ENCODE measurements at places on chromosomes 6 and 20.

DNA sequence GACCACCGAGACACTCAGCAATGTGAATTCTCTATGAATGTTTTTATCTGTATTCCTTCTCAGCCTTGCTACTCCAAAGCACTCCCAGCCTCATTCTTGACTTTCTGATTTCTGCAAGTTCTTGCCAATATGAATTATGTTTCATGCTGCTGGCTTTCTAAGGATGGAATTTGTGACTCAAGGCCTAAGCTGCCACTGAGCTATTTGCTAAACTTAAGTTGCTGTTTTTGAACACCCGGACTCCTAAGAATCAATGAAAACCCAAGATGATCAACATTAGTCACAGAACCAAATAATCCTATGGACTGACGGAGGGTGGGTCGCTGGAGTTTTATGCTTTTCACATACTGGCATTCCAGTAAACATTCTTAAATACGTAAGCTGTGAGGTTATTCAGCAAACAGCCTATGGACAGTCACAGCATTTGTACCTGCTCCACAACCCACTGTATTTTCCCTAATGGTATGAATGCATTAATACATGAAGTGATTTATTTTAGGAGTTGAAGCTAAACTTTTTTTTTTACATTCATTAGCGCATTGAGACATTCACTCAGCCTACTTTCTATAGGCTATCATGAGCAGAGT is 8.2 kb upstream of the PXDC1 start:
- no peak for DNase-seq

DNA sequence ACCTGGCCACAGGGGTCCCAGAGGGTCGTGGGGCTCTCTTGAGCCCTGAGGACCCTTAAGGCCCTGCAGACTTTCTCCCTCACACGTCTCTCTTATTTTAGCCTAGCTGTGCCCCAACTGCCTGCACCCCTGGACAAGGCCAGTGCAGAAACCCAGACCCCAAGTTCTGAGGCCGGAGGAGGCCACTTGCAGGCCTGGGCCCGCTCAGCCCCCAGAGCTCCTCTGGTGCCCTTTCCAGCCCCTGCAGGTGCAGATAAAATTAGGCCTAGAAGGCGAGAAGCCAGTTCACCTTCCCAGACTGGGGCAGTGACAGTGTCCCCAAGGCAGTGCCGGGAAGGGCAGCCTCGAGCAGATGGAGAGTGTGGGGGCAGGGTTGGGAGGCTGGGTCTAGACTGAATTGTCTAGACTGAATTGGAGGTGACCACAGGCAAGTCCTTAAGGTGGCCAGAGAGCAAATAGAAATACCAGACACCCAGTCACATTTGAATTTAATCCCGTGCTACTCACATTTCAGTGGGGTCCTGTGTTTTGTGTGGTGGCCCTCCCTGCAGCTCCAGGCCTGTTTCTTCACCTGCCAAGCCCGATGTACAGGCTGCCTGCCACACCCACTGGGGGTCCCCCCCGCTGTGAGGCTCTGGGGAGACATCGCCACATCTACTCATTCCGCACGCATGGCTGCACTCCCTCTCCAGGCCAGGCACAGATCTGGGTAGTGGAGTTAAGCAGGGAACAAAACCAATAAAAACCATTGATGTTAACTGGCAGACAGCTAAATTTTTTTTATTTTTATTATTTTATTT is 8.6 kb upstream of the IP6K3 start:
- no peak for DNase-seq

DNA sequence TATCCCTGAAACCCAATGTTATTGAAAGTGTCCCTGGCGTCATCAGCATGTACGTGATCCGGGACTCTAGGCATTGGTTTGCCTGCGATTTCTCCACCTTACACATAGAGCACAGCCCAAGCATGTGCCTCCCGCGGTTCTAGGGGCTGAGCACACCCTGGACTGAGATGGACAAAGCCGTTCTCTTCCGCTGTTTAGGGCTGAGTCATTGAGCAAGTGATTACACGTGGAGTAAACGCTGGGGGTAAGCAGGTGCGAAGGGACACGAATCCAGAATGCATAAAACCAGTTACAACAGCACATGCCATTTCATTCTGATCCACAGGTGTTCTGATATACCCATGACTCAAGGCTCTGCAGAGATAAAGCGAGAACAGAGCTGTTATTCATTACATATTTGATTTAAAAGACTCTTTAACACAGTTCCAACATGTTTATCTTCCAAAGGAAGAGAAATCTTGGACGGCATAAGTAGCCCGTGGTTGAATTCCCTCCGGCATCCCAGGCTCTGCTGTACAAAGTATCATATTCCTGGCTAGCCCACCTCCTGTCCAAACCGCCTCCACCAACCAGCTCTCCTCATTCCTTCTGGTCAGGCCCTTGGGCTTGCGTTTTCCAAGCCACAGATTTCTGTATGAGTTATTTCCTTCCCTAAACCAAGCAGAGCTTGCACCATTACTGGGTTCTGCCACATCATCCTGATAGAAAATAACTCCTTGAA is 36.1 kb upstream of the THBS2 start:
- DNase-seq: peak; percentile 68

GRCh38 chr20:8530022-8530421 is 398.0 kb downstream of the PLCB1 start:
- DNase-seq: no peak

DNA sequence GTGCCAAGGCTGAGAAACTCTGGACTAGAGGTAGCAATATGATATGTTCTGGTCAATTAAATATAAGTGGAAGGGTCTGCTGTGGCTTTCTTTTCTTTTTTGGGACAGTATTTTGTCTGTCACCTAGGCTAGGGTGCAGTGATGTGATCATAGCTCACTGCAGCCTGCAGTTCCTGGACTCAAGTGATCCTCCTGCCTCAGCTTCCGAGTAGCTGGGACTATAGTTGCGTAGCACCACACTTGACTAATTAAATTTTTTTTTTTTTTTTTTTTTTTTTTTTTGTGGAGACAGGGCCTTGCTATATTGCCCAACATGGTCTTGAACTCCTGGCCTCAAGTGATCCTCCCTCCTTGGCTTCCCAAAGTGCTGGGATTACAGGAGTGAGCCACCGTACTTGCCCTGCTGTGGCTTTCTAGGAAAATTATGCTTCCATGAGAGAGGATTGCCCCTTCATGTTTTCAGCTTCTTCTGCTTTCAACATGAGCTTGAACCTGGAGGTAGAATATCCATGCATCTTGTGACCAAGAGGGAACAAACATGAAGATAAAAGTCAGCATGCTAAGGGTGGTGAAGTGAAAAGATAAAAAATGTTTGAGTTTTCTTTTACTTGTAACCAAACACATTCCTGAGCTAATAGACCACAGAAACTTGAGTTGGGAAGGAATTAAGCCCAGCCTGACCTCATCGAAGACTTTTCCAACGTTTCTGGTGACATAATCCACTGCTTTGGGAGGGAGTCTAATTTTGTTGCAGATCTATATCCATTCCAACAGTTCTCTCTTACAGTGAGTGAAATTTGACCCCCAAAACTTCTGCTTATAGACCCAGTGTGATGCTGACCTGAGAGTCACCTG is 75.1 kb downstream of the CARMIL1 start:
- DNase-seq: no peak

- no peak for DNase-seq
Observed at GRCh38 chr6:137926207-137926731, 59.2 kb downstream of the TNFAIP3 start.

- DNase-seq: no peak
Observed at GRCh38 chr6:98836025-98836961, 1.9 kb downstream of the POU3F2 start.

DNA sequence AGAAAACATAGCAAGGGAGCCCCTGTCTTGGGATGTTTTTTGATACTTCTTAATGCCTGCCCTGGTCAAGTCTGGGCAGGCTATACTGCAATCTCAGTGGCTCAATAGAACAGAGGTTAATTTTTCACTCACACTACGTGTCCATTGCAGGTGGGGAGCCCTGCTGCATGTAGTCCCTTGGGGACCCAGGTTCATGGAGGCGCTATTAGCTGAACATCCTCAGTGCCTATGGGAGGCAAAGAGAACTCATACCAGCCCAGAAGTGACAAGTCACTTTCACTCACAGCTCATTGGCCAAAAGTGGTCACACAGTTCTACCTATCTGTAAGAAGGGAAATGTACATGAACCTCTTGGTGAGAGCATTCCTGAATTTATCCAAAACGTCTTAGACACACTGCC is 23.2 kb downstream of the CGA start:
- no peak for DNase-seq

GRCh38 chr6:82525775-82526495 is 162.3 kb downstream of the TPBG start:
- DNase-seq: no peak

GRCh38 chr20:6311841-6312655 is 189.2 kb upstream of the FERMT1 start:
- no peak for DNase-seq

DNA sequence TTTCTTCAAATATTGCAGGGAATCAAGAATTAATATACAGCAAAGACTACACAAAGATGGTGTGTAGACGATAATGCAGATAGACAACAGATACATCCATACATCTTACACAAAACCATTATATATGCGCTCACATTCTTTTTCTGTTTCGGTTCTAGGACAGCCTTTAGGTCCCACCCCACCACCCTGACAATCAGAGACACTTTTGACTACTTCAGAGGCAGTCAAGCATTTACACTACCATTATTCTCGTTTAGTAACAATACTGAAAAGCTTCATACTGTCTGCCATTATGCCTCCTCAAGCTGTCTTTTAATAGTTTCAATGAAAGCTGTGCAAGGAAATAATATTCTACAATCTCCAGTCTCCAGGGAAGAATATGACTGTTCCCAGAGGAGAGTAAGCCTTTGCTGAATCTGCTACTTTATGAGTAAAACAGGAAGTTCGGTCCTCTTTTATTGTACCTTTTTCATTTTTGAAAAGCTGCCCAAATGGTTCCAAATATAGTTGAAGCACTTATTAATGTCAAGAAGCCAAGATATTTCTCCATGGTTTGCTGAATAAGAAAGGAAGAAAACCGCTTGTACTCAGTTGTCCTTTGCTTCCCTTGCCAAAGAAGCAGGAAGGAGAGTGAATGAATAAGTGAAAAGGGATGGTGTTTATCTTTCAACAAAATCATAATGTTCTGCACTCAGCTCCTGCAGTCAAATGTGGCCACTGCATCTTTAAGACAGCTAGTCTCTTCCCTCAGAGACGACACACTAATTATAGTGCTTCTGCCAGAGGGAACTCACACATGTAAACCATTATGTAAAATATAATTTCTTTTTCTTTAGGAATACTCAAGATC is 468.3 kb downstream of the CDC5L start:
- no peak for DNase-seq

DNA sequence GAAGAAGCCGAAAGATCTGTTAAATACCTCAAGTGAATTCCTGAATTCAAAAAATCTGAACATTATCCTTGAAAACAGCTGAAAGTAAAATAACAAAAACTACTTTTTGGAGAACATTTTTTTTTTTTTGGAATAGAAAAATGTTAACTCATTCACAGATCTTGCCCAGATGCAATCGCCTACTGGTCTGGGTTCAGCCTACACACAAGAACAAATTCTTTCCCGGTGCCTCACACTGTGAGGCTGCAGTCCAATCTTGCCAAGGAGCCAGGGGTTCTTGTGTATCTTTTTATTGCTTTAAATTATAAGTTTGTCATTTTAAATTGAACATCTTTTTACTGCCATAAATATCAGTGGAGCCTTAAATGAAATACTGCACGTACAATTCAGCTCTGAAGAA is 41.2 kb upstream of the TMEM200A start:
- no peak for DNase-seq

DNA sequence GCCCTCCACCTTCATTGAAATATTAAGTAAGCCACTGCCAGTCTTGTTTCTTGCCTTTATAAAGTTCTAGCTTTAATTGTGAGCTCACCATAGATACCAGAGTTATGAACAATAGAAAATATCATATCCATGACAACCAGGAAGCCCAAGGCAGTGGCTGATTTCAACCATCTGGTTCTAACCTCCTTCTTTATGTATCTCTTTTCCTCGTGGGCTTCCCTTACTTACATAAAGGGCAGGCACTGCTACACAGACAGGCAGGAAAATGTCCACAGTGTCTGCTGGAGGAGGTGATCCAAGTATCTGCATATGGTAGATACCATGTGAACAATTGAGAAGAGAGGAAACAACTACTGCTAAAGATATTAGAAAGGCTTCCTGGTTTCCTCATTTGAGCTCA is 65.2 kb upstream of the PRND start:
- no peak for DNase-seq

DNA sequence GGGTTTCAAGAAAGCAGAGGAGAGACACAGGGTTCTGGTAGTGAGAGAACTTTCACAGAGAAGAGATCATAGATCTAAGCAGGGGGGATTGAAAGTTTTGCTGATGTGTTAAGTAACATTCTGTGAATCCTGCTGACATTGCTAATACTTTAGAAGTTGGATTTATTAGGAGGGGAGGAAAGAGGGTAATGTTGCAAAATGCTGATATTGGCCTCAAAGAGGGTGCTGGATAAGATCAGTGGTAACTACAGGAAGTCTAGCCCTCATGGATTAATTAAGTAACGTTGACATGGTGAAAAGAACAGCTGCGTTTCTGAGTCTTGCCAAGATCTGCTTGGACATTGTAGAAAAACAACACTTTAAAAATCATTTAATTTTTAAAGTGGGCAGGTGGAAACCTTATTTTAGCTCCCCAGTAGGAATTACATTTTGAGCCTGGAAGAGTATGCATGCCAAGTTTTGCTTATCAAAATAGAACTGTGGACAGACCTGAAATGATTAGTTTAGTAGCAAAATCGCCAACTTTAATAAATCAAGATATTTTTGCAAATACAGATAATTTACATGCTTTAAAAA is 606.0 kb upstream of the HTR1E start:
- DNase-seq: no peak

- DNase-seq: no peak
Observed at GRCh38 chr6:68497927-68498326, 137.2 kb upstream of the ADGRB3 start.

DNA sequence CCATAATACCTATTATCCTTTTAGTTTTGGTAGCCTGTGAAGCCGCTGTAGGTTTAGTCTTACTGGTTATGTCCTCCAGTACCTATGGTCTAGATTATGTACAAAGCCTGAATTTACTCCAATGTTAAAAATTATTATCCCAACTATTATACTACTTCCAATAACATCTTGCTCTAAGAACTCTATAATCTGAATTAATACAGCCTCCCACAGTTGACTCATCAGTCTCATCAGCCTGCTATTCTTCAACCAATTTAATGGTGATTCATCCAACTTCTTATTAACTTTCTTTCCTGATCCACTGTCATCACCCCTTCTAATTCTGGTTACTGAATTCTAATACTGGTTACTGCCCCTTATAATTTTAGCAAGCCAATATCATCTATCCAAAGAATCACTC is 370.3 kb upstream of the OPRM1 start:
- no peak for DNase-seq
